ENCODE measurements at places on chromosomes 7 and 10.

DNA sequence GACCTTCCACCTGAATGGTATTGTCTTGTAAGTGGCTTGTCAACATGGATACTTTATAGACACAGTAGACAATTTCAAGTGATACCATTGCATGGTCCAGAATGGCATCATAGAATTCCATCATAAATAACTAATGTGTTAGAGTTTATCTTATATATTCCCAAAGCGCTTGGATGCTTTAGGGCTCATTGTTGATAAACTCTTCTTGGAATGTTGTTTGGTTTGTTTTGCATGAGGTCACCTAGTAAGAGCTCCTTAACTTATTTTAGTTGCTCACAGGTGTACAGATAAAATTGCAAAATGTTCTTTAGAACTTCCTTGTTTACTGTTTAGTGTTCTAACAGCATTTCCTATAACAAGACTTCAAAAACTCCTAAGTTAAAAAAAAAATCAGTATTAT is 36.8 kb downstream of the SRI start:
- no peak for DNase-seq

- DNase-seq, result no peak
These were observed 27.6 kb downstream of the SNX13 start for GRCh38 chr7:17912536-17913235.

GRCh38 chr7:150569245-150569955 is 2.2 kb downstream of the GIMAP4 start:
- no peak for DNase-seq

GRCh38 chr10:76124280-76124679 is 692.9 kb downstream of the LRMDA start:
- DNase-seq, result no peak

DNA sequence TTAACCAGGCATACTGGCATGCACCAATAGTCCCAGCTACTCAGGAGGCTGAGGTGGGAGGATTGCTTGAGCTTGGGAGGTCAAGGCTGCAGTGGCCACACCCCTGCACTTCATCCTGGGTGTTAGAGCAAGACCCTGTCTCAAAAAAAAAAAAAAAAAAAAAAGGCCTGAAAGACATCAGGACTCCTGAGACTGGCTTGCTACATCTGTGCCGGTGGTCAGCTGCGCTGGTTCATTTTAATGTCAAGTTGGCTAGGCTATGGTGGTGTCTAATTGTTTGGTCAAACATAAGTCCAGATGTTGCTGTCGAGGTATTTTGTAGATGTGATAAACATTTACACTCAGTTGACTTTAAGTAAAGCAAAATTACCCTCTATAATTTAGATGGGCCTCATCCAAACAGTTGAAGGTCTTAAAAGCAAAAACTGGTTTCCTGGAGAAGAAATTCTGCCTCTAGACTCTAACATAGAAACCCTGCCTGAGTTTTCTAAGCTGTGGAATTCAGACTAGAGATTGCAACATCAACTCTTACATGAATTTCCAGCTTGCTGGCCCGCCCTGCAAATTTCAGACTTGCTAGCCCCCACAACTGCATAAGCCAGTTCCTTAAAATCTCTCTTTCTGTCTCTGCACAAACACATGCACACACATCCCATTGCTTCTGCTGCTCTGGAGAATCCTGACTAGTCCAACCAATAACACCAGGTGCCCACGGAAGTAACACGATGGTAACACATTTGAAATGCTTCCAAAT is 18.2 kb downstream of the MYOF start:
- DNase-seq, result peak; percentile 73

- DNase-seq, result peak; percentile 74
These were observed 33.4 kb upstream of the VWDE start for GRCh38 chr7:12436896-12437535.
